ENCODE measurements at places on chromosomes 6 and 20.

- no peak for DNase-seq
Observed at GRCh38 chr20:24102290-24102689, 113.7 kb upstream of the GGTLC1 start.

- no peak for DNase-seq
Observed at GRCh38 chr6:22448291-22448711, 121.1 kb upstream of the HDGFL1 start.

DNA sequence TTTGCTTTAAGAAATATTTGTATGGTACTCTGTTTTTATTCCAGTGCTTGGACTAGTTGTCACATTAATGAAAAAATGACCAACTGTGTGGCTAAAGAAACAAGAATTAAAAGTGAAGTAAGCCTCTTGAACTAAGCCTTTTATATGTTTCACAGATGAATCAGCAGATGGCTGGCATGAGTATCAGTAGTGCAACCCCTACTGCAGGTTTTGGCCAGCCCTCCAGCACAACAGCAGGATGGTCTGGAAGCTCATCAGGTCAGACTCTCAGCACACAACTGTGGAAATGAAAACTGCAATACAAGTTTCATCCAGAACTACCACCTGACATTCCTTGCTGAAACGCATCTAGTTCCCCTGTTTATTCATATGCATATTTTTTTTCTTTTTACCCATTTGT, 96.8 kb downstream of the B3GAT2 start:
- DNase-seq: no peak

DNA sequence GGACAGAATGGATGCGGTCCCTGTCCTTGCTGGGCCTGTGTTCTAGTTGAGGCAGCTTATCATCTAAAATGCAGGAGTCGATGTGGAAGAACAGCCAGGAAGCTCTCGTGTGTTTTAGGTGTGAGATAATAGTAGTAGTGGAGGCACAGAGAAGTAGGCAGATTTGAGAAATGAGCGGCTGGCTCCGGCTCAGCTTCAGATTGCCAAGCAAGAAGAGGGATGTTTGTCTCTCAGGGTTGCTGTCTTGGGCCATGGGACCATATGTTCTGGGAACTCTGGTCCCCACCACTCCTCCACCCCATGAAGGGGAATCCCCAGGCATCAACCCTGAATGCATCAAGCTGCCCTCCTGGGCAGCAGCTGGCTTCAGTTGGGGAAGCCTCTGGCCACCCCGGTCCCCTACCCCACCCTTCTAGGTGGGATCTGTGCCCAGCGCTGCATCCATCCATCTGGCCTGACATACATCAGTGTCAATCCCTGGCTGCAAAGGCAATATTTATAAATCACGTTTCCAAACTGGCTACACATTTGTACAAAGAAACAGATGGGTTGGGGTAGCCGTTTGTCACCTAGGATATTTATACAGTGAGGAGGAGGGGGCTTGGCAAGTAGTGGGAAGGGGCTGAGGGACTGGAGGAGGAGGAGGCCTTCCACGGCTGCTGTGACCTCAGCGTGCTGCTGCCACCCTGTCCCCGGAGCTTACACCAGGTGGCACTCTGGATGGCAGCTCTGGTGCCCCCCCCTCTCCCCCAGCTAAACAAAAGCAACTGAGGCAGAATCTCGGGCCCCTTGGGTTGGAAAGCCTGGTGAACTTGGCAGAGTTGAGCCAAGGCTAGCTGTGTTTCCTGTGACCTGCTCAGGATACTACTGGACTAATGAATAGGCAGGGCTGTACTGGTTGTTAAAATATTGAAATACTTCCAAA, 64.4 kb downstream of the CD40 start:
- DNase-seq: no peak

GRCh38 chr20:51579137-51579536, 36.6 kb upstream of the NFATC2 start:
- DNase-seq: no peak

- DNase-seq: peak; percentile 16
Observed at GRCh38 chr6:39892490-39893129, 41.7 kb downstream of the MOCS1 start.

All from NCI-H2107 (cell line).